ENCODE measurements at places on chromosomes 7 and 10.

DNA sequence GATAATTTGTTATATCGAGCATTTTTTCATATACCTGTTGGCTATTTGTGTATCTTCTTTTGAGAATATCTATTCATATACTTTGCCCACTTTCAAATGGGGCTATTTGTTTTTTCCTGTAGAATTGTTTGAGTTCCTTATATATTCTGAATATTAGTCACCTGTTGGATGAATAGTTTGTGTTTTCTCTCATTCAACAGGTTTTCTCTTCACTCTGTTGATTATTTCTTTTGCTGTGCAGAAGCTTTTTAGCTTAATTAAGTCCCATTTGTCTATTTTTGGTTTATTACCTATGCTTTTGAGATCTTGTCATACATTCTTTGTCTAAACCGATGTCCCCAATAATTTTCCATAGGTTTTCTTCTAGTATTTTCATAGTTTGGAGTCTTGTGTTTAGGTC lies 65.3 kb downstream of the VTI1A start:
- DNase-seq, result no peak

DNA sequence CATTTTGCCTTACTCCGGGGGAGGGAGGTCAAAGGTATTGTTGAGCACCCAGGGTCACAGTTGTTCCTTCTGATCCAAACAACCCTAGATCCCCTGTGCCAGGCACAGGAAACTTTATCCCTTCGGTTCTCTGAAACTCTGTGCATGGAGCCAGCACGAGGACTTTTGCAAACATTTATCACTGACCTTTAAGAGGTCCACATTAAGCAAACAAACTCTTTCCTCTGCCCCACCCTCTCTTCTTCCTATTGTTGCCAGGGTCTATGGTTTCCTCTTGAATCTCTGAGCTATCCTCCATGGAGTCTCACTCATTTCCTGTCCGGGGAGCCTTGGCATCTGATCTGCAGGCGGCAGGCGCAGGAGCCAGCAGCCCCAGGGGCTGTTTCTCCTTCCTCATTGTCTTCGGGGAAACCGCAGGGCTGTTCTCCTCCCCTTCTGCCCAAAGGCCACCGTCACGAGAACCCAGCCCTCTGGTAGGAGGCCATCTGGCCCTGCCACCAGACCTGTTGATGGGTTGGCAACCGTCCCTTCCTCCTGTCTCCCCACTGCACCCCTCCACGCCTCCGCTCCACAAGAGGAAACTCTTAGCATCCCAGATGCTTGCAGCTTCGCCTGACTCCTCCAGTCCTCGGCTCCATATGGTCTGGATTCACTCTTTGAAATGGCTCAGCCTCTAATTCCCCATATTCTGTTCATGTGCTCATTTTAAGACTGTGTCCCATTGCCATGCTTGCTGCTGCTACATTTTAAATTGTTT lies 327.3 kb upstream of the NRP1 start:
- no peak for DNase-seq

DNA sequence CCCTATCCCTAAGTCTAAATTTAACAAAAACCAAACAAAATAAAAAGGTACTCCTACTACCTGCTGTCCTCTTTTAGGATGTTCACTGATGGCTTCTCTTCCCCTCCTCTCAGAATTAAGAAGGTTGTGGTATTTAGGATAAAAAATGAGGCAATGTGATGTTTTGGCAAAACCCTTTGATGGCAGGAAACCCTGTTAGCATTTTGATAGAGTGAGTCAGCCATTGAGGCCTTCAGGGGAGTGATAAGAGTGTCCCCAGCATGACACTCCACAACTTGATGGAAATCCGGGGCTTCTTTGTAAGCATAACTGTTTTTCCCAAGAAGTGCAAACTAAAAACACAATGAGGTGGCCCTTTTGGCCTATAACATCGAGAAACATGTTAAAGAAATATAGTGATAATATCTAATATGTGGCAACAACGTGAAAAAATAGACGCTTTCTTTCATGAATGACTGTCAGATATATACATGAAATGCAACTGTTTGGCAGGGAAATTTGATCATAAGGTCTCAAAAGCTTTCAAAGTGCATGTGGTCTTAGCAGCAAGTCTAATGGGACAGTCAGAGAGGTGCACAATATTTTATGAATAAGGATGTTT lies 55.0 kb downstream of the PRTFDC1 start:
- DNase-seq, result no peak

DNA sequence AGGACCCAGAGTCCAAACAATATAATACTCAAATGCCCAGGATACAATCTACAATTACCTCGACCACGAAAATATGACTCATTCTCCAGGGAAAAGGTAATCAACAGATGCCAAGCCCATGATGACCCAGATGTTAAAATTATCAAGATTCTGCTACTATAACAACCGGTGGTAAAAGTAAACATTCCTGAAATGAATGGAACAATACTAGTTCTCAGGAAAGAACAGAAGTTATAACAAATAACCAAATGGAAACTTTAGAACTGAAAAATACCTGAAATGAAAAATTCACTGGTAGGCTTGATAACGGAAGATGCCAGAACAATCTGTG lies 34.1 kb upstream of the GUSB start:
- DNase-seq, result no peak

- DNase-seq, result no peak
Observed at GRCh38 chr7:1158203-1159126, 1.5 kb downstream of the ZFAND2A start.
